ENCODE measurements at places on chromosomes 1 and 21.

GRCh38 chr1:166975361-166976129 is at the start of gene ILDR2:
ILDR2 (minus strand) TSS chr1:166975540; CDS start chr1:166975268, 272 bp downstream.
- DNase-seq: peak; percentile 12

DNA sequence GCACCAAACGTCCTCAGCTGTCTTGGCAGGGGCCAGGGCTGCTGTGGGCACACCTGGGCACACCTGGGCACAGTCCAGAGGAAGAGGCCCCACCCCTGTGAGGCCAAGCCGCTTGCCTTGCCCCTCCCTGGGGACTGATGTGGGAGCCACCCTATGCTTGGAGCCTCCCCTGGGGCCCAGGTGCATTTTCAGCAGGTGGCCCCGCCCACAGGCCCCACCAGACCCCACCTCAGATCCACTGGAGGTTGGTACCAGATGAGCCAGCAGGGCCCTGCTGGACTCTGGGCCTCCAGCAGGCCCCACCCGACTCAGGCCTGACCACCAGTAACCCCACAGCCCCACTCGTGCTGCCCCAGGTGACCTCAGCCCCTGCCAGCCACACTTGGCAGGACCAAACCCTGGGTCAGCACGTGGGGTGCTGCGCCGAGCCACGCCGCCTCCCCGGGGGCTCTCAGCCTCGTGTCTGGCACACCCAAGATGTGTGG is 8.8 kb downstream of the SLC19A1 start:
- no peak for DNase-seq

GRCh38 chr21:16569679-16570078 is 839.9 kb downstream of the USP25 start:
- DNase-seq: peak; percentile 51

DNA sequence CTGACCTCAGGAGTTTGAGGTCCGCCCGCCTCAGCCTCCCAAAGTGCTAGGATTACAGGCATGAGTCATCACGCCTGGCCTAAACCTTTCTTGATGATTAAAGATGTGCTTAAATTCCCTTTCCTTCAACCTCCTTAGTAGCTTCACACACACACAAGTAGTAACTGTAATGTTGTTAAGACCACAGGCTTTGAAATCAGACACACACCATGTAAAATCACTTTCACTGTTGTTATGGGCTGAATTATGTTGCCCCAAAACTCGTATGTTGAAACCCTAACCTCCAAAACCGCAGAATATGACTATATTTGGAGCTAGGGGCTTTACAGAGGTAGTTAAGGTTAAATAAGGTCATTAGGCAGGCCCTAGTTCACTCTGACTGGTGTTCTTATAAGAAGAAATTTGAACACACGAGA is 180.2 kb downstream of the NR5A2 start:
- peak; percentile 68 for DNase-seq

GRCh38 chr21:43956670-43957035 is 55.5 kb upstream of the TRAPPC10 start:
- DNase-seq: no peak

DNA sequence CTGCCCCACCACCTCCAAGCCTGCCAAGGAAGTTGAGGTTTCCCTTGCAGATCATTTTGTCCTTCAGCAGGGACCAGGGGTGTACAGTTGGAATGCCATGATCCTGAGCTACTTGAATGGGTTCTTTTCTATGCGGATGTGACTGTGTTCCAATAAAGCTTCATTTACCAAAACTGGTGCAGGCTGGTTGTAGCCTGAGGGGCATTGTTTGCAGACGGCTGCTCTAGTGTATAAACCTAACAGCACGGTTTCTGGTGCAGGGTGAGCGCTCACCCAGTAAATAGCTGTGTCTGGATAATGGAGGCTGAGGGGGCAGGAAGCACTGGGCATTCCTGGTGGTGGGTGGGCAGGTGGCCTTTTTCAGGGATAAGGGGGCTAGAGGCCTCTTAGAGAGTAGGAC is 72.7 kb upstream of the ACTL8 start:
- DNase-seq: no peak

GRCh38 chr21:29372063-29372802 is 73.5 kb downstream of the BACH1 start:
- DNase-seq: peak; percentile 79

- DNase-seq: no peak
Measured at GRCh38 chr21:23245255-23245654, 2247.0 kb downstream of the NCAM2 start.
